Coronary artery (tissue), 2 donors: ENCODE measurements at places on chromosomes 5 and 9.

DNA sequence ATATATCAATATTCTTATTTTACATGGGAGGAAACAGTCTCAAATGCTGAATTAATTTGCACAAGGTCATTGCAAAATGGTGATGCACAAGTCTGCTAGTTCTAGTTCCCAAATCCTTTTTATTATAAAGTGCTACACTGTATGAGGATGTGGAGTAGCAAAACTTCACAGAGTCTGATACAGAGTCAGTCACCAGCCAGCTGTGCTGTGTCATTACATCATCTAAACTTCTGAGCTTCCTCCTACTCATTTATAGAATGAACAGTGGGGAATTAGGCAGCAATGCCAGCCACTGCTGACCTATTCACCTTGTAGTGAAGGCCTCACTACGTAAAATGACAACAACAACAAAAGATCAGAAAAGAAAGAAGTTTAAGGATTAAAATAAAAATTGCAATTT lies 357.8 kb downstream of the TMEM167A start:
- no peak for DNase-seq

GRCh38 chr9:123400926-123401503 lies 45.0 kb downstream of the CRB2 start:
- no peak for DNase-seq

- peak; percentile 88 for DNase-seq
Measured at GRCh38 chr9:35603506-35603985, 1.5 kb upstream of the TESK1 start.

- no peak for DNase-seq
Measured at GRCh38 chr5:16437977-16438376, 27.6 kb downstream of the ZNF622 start.
